ENCODE measurements at places on chromosomes 7 and 10. TPM values are rescaled to one million over a fixed set of nuclear protein-coding genes. Genes with fewer than 3 reads are reported as not detected.

RNF133 gene
- 2.6 TPM for total RNA-seq

PAX2 gene
- 5.2 TPM for total RNA-seq

CALHM3 gene
- total RNA-seq, result not detected

WASHC2A gene
- 41.3 TPM for total RNA-seq

AKR1C3 gene
- 6.0 TPM for total RNA-seq

Data from camera-type eye (tissue), 1 donor.